ENCODE measurements at places on chromosomes 7 and 10.

DNA sequence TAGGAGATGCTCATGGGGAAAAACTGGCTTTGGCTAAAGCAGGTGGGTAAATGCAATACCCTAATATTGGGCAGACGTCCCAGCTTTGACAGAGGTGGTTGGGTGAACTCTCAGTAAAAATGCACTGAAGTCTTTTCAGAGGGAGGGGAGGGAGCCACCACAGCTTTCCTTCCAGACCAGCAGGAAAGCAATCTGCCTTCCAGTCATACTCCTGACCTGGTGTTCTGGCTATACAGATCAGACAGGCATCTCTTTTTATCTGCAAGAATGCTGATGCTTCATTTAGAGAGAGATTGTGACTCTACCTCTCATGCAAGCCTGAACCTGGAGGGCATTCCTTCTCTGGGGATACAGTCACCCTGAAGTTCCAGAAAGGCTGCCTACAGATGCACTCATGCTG lies 52.6 kb upstream of the ICA1 start:
- no peak for DNase-seq

GRCh38 chr7:139772873-139773272 lies 4.9 kb downstream of the HIPK2 start:
- DNase-seq: no peak

DNA sequence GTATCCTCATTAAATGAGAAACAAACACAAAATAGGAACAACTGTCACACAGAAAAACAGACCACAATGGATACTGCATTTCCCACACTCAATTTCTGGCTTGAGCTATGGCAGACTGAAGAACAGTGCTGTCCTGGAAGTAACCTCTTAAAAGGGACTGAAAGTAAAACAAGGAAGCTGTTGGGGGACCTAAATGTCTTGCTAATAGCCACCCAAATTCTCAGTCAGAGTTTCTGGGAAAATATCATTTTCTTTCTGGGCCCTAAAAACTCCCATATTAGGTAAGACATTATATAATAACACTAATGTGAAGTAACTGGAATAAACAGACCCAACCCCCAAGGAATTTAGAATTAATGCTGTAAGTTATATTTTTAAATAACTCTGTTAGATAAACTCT lies 80.9 kb upstream of the TFEC start:
- DNase-seq: no peak

DNA sequence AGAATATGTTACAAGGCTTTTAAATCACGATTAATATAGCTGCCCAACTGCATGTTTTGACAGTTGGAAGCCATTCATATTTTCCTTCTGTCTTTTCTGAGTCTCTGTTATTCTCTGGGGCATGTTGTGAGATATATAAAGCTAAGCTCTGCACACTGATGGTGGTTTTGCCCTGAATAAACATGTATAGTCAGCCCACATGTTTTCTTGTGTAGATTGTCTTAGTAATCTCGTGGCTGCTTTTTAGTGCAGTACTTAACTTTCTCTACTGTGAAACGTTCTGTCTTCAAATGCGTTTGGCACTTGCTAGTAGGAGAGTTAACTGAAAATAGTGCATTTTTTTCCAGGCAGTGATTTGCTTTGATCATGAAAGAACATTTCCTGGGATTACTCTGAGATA lies 268.5 kb downstream of the DNAJB9 start:
- no peak for DNase-seq

- DNase-seq: no peak
Measured at GRCh38 chr10:124153023-124153826, 59.8 kb upstream of the CHST15 start.
